ENCODE measurements at places on chromosomes 16 and 17. TPM values are rescaled to one million over a fixed set of nuclear protein-coding genes. Genes with fewer than 3 reads are reported as not detected.

The SSTR5 gene
- total RNA-seq, result 10.7 TPM

GRCh38 chr17:49553676-49554335 is 21.9 kb upstream of the NXPH3 start:
- DNase-seq, result no peak

- DNase-seq, result no peak
Measured at GRCh38 chr17:35866341-35866950, 2.2 kb downstream of the HEATR9 start.

GRCh38 chr17:66812571-66812970 is 22.3 kb upstream of the CACNG5 start:
- no peak for DNase-seq

DNA sequence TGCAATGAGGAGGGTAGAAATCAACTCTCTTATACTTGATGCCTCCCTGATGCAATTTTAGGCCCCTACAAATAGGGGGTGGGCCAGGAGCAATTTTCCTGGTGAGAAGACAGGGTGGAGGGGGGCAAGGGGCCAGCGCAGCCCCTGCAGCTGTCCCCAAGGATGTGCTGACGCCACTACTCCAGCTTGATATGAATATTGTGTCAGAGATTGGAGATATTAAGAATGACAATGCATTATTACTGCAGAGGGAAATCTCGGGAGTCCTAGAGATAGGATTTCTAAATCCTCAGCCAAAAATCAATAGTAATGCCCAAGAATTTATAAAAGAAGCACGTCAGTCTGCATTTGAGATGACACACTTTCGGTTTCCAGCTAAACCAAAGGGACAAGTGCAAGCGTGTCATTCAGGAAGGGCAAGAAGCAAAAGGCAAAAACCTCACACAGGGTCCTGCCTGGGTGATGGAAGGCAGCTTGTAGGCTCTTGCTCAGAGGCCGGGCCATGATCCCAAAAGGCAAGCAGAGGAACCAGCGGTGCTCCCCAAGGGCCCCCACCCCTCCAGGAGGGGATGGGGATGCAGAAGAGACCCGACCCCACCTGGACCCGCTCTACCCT is 178.8 kb downstream of the C16orf78 start:
- DNase-seq, result peak; percentile 46

- DNase-seq, result no peak
Measured at GRCh38 chr17:35229638-35230037, 13.2 kb upstream of the SLFN5 start.

The MARVELD3 gene
- not detected for total RNA-seq

The SLC52A1 gene
- total RNA-seq, result 0.10 TPM

The MYO1D gene
- total RNA-seq, result 21.8 TPM

GRCh38 chr17:50944054-50944901 is 78.1 kb upstream of the TOB1 start:
- DNase-seq, result peak; percentile 86

DNA sequence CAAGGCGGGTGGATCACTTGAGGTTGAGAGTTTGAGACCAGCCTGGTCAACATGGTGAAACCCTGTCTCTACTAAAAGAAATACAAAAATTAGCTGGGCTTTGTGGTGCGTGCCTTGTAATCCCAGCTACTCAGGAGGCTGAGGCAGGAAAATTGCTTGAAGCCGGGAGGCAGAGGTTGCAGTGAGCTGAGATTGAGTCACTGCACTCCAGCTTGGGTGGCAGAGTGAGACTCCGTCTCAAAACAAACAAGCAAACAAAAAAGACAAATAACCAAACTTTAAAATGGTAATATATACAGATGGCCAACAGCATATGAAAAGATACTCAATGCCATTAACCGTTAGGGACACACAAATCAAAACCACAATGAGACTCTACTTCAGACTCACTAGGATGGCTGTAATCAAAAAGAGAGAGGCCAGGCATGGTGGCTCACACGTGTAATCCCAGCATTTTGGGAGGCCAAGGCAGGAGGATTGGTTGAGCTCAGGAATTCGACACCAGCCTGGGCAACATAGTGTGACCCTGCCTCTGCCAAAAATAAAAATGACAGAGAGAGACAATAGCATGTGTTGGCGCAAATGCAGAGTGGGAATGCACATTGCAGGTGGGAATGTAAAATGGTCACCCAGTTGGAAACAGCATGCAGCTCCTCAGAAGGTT is 21.3 kb downstream of the SULT1A2 start:
- DNase-seq, result no peak

The KRT25 gene
- total RNA-seq, result not detected

The GPR139 gene
- not detected for total RNA-seq

DNA sequence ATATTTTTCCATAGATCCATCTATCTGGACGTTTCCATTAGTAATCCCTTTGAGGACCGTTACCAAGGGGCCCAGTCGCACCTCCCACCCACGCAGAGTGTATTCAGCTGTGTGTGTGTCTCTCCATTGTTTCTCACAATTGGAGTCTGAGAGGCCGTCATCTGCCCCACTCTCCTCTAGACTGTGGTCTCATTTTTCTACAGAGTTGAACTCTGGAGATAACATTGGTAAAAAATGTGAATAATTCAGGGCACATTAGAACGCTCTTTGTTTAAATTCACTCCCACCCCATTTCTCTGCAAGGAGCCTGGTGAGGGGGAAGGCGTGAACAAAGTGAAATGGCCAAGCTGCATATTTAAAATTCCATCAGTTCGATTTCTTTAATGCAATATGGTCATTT is 333.1 kb upstream of the MAF start:
- DNase-seq, result no peak

The ODF4 gene
- not detected for total RNA-seq

DNA sequence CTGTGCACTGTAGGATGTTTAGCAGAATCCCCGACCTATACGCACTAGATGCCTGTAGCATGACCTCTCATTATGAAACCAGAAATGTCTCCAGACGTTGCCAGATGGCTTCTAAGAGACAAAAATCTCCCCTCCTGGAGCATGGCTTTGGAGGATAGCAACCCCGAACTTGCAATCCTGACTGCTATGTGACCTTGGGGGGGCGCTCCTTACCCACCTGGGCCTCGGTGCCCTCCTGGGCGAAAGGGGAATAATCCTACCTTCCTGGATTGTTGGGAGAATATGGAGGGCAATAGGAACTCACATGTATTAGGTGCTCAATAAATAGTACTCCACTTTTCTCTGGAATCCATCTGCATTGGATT is 8.1 kb downstream of the MRM1 start:
- DNase-seq, result no peak

The KRTAP4-5 gene
- total RNA-seq, result not detected

The TP53TG3C gene
- not detected for total RNA-seq

The INCA1 gene
- total RNA-seq, result 2.6 TPM

- no peak for DNase-seq
Measured at GRCh38 chr16:52613508-52613907, 66.6 kb upstream of the TOX3 start.

DNA sequence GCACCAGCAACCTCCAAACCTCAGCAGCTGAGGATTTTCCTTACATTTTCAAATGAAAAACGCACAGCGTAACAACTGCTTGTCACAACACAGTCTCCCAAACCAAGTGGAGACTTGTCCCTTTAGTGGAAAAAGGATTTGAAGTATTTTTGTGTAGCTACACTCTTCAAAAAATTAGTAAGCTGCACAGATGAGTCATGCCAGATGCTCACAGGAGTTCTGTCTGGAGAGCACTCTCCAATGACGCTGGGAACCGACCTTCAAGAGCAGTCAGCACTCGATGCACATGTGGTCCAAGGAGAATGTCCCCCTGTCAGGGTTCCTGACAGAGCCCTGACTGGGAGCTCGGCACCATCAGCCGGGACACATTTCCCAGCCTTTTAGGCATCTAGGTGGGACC is 39.8 kb downstream of the MAP1LC3B start:
- DNase-seq, result no peak

The SLFN14 gene
- not detected for total RNA-seq

GRCh38 chr17:70099884-70100283 is 24.9 kb downstream of the KCNJ16 start:
- no peak for DNase-seq

DNA sequence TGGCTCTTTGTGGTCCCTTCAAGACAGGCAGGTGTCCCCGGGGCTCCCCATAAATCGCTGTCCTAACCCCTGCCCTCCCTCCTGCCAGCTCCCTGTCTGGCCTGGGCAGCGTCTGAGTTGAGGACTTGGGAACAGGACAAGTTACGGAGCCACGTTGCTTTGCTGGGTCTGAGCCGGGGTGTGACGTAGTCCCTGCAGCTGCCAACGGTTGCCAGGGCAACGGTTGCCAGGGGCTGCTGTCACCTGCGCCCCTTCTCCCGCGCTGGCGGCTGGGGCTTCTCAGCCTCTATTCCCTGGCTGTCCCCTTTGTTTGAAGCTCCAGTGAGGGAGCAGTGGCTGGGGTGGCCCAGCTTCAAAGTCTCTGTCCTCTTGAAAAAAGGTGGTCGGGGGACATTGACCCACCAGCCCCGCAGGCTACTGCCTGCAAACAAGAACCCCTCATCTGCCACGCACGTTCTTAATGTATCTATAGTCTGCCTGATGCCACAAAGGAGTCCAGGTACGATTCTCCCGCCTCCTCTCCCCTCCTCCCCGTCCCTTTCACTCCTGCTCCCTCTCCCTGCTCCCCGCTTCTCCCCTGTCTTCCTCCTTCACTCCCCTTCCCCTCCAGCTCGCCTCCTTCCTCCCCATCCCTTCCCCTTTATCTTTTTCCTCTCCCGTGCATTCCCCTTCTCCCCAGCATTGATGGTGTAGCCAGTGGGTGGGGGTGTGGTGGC is 10.9 kb downstream of the ADGRG1 start:
- no peak for DNase-seq

GRCh38 chr16:88610080-88610479 is 28.3 kb upstream of the IL17C start:
- DNase-seq, result no peak

The TPSAB1 gene
- 17.3 TPM for total RNA-seq

- DNase-seq, result no peak
Measured at GRCh38 chr16:965487-965886, 5.3 kb downstream of the LMF1 start.

The CPNE7 gene
- total RNA-seq, result not detected

The TP53TG3 gene
- total RNA-seq, result 0.39 TPM

DNA sequence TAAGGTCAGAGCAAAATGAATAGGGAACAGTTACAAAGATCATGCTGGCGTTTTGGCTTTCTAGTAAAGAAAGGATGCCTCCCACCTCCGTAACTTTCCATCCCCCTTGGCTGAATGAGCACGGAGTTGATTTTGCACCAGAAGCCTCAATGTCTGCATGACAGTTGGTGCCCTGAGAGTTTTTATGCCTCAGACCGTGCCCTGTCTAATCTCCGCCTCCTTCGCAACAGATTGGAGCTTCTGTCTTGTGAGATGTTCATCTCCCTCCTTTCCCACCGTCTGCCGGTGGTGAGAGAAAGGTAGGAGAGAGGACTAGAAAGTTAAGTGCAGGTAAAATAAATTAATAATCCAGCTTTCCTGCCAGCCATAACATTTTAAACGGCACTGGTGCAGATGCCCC is 1.9 kb downstream of the HS3ST4 start:
- no peak for DNase-seq

DNA sequence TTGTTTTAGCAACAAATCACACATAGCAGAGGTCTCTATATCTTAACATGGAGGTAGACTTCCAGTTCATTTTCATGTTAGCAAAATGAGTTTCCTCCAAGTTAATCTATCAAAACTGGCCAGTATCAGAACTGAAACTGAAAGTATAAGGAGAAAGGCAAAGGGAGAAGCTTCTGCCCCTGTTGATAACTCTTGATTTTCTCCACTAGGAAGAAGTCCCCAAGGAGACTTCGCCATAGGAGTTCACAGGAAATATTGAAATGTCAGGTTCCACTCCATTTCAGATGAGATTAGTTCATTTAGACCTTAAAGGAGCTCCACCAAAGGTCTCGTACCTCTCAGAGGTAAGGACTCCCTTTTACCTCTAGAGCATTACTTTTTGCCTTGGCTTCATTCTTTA is 1.2 kb upstream of the OGFOD3 start:
- DNase-seq, result no peak

The CRHR1 gene
- total RNA-seq, result not detected

The ZNF750 gene
- not detected for total RNA-seq

GRCh38 chr16:89210904-89211515 is 6.5 kb upstream of the ZNF778 start:
- DNase-seq, result no peak

- DNase-seq, result no peak
Measured at GRCh38 chr17:63682441-63682840, 17.5 kb downstream of the LIMD2 start.

The AURKB gene
- total RNA-seq, result 1.4 TPM

GRCh38 chr16:72588551-72588950 is 416.6 kb upstream of the PMFBP1 start:
- no peak for DNase-seq

GRCh38 chr17:68176718-68177117 is 71.1 kb upstream of the AMZ2 start:
- DNase-seq, result no peak

The EVPL gene
- total RNA-seq, result 0.29 TPM

The METTL26 gene
- 61.8 TPM for total RNA-seq

GRCh38 chr16:57898961-57899360 is 72.0 kb downstream of the CNGB1 start:
- no peak for DNase-seq

GRCh38 chr17:46875849-46876352 is 24.5 kb downstream of the WNT9B start:
- DNase-seq, result no peak

DNA sequence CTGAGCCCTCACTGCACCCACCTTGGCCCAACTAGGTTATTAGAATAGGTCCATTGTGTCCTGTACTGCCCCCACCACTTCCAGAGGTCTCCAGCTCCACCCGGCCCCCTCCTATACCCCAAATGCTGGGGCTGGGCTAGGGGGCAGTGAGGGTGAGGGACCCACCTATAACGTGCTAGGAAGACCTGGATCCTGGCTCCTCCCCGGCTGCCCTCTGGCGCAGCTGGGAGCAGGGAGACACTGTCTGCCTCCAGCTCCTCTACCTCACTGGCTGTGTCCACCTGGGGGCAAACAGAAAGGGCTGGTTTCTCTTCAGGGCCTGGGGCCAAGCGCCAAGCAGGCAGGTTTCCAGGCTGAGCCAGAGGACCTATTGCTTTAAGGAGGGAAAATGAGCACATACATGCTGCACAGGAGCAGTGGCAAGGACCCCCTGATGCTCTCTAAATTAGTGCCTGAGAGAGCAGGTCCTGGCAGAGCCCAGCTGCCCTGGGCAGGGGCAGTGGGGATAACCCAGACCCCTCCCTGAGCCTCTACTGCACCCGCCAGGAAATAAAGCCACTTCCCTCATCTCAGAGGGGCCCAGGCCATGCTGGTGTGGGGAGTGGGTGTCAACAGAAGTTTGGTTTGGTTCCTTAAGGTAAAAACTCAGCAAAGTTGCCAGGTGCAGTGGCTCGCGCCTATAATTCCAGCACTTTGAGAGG is 12.2 kb downstream of the TSPOAP1 start:
- DNase-seq, result peak; percentile 18

The ALDH3A1 gene
- 0.32 TPM for total RNA-seq

GRCh38 chr16:2859686-2860265 is 1.8 kb upstream of the PRSS22 start:
- no peak for DNase-seq

- DNase-seq, result no peak
Measured at GRCh38 chr16:85521552-85522307, 91.4 kb upstream of the GSE1 start.
